Lower leg skin (tissue), 4 donors: ENCODE measurements at places on chromosomes 2 and 18.
A peak's percentile ranks its signal among the peaks of the same experiment; 100 is the strongest.

DNA sequence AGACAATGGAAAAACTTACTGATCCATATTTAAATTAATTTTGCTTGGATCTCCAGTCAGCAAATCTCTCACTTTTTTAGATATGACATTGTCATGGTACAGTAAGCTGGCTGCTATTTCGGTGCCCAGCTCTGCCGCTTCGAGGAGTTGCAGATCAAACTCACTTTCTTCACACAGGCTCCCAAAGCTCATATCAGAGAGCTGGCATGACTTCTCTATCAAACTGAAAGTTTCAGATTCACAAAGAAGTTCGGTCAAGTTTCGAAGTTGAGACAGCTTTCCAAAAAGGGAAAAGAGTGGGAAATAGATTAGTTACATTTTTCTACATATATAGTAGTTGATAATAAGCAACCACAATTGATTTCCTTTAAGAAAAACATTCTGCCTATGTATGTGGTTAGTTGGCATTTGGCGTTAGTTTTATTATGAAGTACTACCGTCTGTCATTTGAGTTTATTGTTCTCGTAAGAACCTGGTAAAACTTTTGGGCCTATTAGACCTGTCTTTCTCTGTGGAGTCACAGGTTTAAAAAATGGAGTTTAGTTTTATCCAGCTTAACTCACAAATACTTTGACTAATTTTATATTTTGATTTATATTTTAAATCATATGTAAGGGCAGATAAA is 118.8 kb downstream of the ABCA12 start:
- DNase-seq = no peak

DNA sequence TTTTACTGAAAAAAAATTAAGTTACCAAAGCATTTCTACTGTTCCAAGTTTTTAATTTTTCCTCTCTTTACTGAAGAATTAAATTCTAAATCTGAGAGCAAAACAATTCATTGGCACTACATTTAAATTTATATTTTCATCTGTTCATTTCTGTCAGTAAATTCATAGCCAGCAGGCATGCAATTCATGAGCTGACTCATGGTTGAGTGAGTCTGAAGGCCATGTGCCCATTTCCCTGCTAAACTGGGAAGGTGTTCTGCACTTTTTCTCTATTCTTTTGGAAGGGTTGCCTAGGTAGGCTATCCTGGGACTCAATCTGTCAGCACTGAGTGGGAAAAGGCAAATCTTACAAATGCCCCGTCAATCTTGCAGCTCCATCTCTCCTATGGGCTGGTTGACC is 88.7 kb downstream of the KLHL14 start:
- no peak for DNase-seq

DNA sequence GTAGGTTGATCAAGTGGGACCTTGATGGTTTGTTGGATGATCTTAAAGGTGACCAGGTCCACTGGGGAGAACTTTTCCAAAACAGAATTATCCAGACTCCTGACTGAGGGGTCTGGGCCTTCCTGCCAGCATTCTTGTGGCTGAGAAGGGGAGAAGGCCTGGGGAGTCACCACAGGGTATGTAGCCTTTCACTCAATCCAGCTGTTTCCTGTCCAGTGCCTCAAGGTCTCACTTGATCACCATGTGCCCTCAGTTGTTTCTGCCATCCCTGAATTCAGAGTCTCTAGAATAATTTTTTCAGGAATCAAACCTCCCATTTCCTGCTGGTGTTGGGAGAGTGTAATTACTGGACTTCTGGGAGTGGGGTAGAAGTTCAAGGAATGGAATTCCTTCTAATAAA is 54.4 kb upstream of the TANC1 start:
- DNase-seq = no peak

DNA sequence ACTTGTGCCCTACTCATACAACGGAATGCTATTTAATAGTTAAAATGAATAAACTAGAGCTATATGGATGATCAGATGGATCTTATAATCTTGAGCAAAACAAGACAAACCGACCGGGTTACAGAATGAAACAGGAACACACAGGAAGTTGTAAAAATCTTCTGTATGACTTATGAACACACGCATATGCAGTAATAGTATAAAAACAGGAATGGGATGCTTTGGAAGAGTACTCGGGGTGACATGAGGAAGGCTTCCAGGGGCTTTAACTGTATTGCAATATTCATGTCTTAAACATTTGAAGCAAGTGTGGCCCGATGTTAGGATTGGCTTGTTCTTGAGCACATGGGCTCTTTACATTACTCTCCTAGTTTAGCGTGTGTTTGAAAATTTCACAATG is 14.9 kb upstream of the E2F6 start:
- DNase-seq = no peak

DNA sequence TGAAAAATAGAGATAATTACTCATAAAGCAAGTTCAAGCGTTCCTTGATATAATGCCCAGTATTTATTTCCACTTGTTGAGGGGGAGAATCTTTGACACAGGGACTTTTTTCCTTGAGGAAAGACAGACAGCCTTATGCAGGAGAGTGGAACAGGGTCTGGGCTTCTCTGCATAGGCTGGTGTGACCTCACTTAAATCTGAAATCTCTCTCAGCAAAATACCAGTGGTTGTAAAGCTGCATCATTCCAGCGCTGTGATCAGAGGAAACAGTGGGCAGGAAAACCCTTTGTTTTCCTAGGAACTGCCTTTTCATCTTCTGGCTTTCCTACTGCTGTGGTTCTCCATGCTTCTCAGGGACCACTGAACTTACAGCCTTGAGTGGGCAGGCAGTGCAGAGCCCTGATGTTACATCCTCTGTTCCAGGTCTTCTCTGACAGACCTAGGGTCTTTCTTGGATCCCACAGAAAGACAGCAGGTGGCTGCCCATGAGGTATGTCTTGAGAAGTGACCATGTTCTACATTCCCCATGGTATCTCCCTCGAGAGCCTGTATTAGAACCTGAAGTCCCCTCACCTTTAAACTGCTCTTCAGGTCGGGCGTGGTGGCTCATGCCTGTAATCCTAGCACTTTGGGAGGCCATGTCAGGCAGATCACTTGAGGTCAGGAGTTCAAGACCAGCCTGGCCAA is 17.6 kb upstream of the MAP4K4 start:
- no peak for DNase-seq

- DNase-seq = no peak
Observed at GRCh38 chr2:85194780-85195480, 61.7 kb downstream of the TCF7L1 start.

DNA sequence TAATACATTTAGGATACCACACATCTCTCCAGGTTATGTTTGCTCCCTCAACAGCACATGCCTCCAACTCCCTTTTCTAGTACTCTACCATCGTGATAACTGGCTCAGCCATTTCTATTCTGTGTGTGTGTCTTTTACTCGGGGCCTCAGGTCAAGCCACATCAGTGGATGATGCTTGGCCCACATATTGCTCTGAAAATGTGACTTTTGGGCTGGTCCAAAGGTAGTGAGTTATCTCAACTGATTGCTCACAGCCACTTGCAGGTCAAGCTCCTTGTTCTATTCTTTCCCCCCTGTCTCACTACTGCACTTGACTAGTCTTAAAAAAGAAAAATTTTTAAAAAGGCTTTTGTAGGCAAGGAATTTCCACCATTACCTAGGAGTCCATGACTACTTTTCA is 5.5 kb downstream of the DSG4 start:
- no peak for DNase-seq

DNA sequence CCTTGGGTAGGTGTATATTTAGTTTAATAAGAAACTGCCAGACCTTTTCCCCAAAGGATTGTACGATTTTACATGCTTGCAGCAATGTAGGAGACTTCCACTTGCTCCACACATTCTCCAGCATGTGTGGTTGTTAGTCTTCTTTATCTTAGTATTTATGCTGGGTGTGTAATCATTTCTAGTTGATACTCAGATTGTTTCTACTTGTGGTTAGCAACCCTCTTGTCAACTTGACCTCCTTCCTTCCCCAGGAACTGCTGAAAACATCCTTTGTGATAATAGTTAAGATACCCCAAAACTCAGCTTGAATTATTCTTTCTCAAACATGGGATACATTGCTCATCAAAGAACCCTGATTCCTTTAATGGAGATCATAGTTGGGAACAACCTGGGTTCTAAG is 37.2 kb upstream of the CYBRD1 start:
- no peak for DNase-seq

DNA sequence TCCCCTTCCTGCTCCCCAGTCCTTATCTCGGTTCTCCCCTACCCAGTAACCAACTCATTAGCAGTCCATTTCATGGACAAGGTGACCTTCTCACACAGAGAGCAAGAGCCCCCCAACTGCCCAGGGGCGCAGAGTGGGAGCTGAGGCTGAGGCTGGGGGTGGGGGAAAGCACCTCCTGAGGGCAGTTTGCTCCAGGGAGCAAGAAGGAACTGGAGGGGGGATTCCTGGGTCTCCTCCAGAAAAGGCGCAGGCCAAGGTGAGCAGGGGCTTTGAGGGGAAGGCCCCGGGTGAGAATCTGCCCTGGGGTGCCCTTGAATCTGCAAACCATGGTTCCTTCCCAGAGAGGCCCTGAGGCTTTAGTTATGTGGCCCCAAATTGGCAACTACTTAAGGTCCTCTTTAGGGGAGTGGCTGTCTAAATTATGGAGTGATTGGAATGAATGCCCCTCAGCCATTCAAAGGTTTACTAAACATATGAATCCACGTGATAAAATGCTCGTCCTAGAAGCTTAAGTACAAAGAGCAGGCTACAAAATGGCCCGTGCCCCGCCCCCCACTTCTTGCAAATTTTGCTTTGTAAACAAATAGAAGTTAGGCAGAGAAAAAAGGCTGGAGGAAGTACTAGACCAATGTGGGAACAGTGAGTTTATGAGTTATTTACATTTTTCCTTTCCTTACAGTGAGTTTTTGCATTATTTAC is 123.5 kb upstream of the HS6ST1 start:
- peak; percentile 86 for DNase-seq

GRCh38 chr2:128344101-128344500 is 25.4 kb upstream of the HS6ST1 start:
- DNase-seq = peak; percentile 63

- DNase-seq = no peak
Observed at GRCh38 chr2:19051203-19051831, 307.1 kb downstream of the OSR1 start.

GRCh38 chr2:163269374-163270021 is 430.9 kb upstream of the KCNH7 start:
- no peak for DNase-seq

GRCh38 chr2:12737738-12738485 is 21.2 kb downstream of the TRIB2 start:
- no peak for DNase-seq

DNA sequence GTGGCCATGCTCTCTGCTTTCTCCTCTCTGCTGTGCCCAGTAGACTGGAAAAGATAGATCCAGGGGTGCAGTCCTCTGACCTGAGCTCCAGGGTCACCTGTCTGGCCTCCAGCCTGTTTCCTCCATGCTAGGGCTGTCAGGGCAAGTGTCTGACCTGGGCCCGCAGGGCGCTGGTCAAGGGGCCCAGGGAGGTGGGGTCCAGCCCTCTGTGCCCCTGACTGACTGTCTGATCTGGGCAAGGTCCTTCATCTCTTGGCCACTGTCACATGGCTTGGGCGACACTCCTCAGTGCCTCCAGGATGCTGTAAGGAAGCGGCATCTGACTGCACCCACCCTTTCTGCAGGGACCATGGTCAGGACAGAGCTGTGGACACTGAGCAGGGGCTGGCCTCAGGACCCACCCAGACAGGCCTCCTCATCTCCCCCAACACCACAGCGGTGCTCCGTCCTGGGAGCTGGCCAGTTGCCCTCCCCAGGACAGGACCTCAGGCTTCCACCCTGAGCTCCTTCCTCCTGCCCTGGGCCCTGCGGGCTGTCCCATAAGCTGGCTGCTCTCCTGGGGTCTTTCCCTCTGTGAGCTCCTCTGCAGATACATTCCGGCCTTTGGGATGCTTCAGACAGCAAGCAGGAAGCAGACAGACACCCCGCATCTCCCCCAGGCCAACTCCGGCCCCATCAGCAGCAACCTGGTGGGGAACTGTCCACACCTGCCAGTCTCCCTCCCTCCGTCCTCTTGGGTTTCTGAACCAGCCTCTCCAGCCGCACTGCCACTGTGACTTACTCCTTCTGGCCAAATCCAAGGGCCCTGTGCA is 21.2 kb upstream of the ALPI start:
- DNase-seq = no peak

GRCh38 chr2:233112776-233113452 is 52.8 kb downstream of the INPP5D start:
- DNase-seq = peak; percentile 57

DNA sequence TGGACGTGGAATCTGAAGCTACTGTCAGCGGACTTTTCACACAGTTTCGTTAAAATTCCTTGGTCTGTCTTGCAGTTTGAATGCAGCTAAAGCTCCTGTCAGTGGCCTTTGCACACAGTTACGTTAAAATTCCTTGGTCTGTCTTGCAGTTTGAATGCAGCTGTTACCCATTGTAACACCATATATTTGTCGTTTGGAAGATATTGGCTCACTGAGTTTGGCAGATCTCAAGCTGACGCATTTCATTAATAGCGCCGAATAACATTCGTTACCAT is 1.0 kb downstream of the LIMS1 start:
- DNase-seq = no peak

- peak; percentile 58 for DNase-seq
Observed at GRCh38 chr2:144331674-144332355, 188.1 kb downstream of the ZEB2 start.

DNA sequence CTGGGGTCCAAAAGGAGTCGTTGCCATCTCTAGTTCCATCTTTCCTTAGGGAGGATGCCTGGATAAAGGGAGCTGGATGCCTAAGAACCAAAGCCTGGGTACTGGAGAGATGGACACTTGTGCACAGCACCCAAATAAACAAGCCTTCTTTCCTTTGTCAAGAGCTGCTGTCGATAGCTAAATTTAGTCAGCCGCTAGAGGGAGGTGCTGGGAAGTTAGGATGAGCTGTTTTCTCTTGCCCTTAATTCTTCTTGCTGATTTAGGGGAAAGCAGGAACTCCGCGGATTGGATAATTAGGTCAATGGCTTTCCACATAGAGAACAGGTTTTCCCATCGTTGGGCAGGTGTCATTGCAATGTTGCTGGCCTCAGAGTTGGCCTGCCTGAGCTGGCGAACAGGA is 30.9 kb upstream of the SERPINB12 start:
- DNase-seq = no peak

DNA sequence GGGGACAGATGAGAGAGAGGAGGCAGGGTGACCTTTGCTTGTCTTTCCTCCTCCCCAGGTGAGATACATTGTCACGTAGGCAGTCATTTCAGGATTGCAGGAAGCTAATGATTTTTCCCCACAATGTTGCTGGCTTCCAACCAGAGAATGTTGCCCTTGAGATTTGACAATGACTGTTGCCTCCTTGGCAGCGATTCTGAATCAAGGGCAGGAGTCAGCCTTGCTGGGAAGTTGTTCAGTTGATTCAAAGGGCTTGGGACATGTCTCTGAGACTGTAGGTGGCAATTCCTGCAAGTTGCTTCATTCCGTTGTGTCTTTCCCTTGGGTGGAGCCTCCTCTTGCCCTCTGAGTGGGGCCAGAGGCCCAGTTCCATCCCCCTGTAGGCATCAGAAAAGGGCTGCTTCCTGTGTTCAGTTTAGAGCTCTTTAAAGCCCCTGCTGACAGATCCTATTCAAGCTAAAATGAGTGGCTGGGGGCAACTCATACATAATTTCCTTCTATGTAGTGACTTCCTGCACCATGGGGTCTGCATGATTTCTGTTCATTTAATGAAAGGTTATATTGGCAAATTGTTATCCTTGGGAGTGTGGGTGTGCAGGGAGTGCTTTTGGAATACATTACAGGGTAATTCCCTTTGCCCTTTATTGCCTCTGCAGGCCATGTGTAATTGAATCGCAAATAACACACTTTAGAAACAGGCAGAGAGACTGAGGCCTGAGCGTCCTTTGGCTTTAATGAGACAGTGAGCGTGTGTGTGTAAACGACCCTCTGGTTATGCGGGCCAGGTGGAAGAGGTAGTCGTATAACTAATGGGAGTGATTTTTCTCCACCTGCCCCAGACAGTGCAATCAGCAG is 52.4 kb downstream of the GPR39 start:
- no peak for DNase-seq
